ENCODE measurements at places on chromosomes 3 and 15. TPM values are rescaled to one million over a fixed set of nuclear protein-coding genes. Genes with fewer than 3 reads are reported as not detected.

DNA sequence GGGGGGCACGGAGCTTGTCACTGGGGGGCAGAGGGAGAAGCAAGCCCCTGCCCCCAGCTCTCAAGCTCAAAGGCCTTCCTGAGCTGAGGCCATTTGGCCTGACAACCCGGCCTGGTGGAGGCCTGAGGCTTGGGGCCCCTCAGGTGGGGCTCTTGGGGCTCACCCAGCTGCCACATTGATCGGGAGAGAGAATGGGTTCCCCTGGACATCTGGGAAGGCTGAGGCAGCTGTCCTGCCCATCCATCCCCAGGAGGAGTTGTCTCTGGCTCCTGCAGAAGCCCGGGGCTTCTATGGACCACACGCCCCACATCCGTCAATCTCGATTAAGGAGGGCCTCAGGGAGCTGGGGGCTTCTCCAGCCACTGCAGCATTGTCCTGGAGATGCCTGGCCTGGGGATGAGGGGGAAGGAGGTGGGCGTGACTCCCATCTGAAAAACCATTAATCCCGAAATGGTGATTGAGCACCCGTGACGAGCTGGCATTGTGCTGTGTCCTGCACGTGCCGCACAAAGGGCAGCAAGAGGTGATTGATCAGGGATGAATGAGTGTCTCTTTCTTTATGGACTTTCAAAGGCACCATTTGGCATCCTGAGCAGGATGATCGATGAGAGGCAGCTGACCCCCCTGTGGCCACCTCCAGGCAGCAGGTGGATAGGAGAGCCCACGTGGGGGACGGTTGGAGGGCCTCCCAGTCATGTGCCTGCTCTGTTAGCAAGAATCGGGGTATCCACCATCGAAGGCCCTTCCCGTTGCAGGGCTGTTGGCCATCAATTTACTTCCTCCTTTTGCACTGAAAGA lies 17.2 kb upstream of the CRABP1 start:
- DNase-seq: no peak

DNA sequence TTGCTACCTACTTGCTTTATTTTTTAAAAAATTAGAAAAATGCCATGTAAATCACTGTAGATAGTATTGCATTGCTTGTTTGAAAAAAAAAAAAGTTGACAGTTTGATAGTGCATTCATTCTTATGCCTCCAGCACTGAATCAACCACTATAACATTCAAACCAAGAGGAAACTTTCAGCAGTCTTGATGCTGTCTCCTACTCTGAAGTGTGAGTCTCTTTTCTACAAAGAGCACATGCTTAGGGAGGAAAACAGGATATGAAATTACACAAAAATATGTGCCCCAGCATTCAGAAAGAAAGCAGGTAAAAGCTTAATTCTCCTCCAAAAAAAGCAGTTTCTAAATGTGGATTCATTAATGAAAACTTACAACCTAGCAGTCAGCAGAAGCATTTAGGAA lies 78.3 kb downstream of the ZBTB20 start:
- no peak for DNase-seq

- DNase-seq: no peak
Measured at GRCh38 chr3:103388214-103388613, 953.4 kb downstream of the ZPLD1 start.

DNA sequence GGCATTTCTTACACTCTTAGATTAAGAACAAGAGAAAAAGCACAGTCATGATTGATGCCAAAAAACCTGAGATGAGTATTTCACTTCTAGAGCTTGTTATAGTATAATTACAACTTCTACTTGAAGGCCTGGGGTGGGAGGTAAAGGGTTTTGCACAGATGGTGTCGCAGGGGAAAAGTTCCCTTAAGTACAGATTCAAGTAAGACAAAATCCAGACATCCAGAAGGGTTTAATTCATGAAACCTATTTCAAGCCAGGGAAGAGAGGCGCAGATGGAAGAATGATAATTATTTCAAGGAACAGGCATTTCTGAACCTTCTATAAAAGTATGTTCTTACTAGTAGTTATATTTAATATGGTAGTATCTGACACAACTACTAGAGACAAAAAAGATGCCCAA lies 70.6 kb downstream of the TM4SF4 start:
- no peak for DNase-seq

GRCh38 chr3:129587566-129588210 lies 18.8 kb downstream of the PLXND1 start:
- DNase-seq: no peak

GRCh38 chr15:72616491-72617210 lies 37.8 kb upstream of the GOLGA6B start:
- DNase-seq: no peak

The ADCY5 gene
- polyA plus RNA-seq: 0.23 TPM

DNA sequence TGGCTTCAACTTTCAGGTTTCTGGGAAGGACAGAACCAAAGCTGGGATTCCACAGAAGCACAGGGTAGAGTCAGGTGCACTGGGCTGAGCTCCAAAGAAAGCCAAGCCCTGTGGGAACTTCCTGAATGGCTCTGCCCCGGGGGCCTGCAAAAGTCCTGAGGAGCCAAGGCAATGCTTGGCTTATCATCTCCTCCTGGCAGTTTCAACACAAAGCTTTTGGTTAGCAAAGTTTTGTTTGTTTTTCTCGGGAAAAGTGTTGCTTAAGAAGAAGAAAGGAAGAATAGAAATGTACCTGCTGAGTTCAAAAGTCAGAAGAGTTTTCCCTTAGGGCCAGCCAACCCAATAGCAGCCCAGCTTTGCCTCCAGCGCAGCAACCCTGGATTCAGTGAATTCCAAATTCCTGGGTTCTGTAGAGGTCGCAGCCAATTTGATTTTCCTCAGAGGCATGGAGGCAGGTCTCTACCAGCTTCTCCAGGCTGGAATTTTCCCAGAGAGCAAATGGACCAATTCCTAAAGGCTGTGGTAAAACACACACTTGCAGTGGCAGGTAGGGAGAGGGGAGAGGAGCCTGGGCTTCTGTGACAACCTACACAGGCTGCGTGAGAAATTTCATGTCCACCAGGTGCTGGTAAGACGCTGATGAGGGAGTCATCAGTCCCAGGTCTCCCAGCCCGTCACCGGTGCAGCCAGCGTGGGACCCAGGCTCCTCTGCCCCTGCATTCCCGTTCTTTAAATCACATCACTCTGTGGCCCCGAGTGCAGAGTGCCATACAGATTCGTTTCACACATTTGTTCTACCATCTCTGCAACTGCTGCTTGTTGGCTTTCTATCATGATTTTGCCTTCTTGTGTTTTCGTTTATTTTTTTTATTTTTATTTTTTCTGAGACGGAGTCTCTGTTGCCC lies 54.3 kb upstream of the SNRPA1 start:
- no peak for DNase-seq

- DNase-seq: no peak
Measured at GRCh38 chr3:187848401-187848800, 103.1 kb upstream of the BCL6 start.

The ZIC1 gene
- polyA plus RNA-seq: 19.5 TPM

- DNase-seq: peak; percentile 96
Measured at GRCh38 chr3:12658593-12659058, 5.3 kb downstream of the RAF1 start.

The ZNF502 gene
- 3.2 TPM for polyA plus RNA-seq

DNA sequence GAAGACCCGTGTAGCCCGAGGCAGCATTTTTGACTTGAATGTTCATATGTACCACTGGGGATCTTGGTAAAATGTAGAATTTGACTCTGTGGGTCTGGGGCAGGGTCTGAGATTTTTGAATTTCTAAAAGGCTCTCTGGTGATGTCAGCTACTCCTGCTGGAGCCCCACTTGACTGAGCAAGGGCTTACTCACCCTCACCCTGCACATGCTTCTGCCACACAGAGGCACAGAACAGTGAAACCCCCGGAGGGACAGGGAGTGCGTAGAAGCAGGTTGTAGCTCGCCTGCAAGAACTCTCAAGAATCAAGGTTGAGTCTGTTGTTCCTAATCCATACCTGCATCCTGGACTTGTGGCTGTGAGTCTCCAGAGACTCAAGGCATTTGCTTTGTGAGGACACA lies 41.1 kb downstream of the SLCO3A1 start:
- no peak for DNase-seq

DNA sequence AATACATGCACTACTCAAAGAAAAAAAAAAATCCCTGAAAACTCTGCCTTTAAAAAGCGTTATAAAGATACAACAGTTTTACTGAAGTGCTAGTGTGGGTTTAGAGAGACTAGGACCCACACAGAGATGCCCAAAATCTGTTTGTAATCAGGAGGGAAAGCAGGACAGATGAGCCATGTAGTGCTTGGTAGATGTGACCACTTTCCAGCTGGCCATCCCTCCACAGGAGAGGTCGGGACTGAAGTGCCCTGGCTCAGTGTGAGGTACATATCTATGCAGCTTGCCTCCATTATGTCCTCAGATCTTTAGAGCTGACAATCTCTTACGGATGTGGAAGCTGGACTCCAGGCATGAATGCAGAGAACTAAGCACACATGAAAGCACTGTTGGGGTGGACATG lies 57.5 kb upstream of the NANOGP8 start:
- DNase-seq: no peak

DNA sequence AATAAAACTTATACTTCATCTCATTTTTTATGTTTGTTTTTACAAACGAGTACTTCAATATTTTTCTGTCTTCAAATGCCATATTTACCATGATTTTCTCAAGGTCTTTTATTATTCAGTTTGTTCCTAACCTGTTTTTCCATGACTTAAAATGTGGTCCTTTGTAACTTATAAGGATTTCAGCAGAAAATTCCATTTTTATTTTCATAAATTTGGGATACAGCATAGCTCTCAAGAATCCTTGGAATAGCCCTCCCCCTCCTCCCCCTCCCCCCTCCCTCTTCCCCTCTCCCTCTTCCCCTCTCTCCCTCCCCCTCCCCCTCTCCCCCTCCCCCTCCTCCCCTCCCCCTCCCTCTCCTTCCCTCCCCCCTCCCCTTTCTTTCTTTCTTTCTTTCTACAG lies 14.9 kb upstream of the STX19 start:
- no peak for DNase-seq

The LMAN1L gene
- polyA plus RNA-seq: not detected

The TTC21A gene
- polyA plus RNA-seq: 2.3 TPM

- no peak for DNase-seq
Measured at GRCh38 chr3:49671291-49672288, 2.6 kb upstream of the APEH start.

The IMPG2 gene
- 0.10 TPM for polyA plus RNA-seq

The HRG gene
- not detected for polyA plus RNA-seq

- DNase-seq: no peak
Measured at GRCh38 chr3:30473374-30474051, 132.9 kb upstream of the TGFBR2 start.

DNA sequence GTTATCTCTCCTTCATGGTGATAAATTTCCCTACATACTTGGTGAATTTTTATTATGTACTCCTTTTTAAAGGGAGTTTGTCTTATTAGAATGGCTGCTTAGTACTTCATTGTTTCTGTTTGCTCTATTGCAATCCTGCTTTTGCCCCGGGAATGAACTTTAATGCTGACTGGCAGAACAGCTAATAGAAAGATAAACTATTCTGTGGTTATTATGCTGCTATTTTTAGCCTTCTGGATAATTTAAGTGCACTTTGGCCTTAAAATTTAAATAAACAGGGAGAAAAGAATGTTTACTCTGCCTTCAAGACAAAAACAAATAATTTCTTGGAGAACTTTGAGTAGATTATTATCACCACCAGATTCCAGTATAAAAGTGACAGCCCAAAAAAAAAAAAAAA lies 413.8 kb upstream of the CCDC54 start:
- peak; percentile 54 for DNase-seq

DNA sequence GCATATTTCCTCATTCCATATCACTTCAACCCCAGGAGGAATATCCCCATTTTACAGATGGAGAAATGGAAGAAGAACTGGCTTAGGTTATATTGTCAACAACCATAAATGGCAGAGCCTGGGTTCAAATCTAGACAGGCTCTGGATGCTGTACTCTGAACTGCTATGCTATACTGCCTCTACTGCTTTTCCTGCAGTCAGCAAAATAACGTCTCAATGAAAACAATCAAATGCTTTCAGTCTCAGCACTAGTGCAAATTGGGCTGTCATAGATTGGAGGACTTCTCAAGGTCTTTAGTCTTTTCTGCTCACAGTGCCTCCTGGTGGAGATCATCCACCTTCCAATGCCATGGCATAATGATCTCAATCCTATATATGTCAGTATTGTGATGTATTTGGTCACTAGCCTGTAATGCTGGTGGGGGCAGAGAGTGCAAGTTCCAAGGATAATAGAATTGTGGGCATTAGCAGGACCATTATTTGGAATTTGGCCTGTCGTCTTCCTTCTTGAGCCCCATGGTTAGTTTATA lies 285.0 kb downstream of the CLSTN2 start:
- no peak for DNase-seq

- DNase-seq: no peak
Measured at GRCh38 chr3:27661797-27662196, 60.3 kb downstream of the EOMES start.

DNA sequence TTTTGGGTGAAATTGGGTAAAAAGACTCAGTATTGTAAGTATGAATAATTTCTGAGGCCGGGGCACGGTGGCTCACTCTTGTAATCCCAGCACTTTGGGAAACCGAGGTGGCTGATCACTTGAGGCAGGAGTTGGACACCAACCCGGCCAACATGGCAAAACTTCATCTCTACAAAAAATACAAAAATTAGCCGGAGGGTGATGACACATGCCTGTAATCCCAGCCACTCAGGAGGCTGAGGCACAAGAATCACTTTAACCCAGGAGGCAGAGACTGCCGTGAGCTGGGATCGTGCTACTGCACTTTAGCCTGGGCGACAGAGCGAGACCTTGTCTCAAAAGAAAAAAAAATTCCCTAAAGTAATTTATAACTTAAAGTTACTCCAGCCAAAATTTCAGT lies 162.2 kb downstream of the APBA2 start:
- DNase-seq: no peak

The CYP8B1 gene
- not detected for polyA plus RNA-seq

- DNase-seq: peak; percentile 17
Measured at GRCh38 chr3:100316641-100317069, 17.9 kb upstream of the NIT2 start.

GRCh38 chr3:14494279-14494972 lies 45.7 kb downstream of the GRIP2 start:
- DNase-seq: no peak

- no peak for DNase-seq
Measured at GRCh38 chr3:112617285-112617684, 23.7 kb downstream of the CCDC80 start.

- no peak for DNase-seq
Measured at GRCh38 chr15:58628206-58628947, 121.1 kb downstream of the ADAM10 start.

DNA sequence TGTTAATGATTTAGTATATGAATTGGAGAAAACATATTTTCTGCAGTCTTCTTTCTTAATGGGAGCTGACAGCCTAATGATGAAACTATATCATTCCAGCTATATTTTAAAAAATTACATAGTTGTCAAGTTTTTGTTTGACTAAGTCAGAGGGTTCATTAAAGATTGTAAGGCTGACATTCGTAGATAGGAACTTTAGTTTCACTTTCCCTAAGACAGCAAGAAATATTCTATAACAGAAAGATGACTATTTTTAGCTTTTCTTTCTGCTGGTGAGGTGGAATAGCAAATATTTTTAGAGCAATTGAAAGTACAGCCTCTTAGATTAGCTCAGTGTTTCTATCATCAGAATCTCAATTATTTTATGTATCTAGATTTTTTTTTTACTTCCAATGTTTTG lies 60.2 kb downstream of the PIAS1 start:
- DNase-seq: no peak

The NCKIPSD gene
- polyA plus RNA-seq: 21.5 TPM

Data from BJ (cell line).